ENCODE measurements at places on chromosomes 2 and 18. TPM values are rescaled to one million over a fixed set of nuclear protein-coding genes. Genes with fewer than 3 reads are reported as not detected.

TEX51 gene
- not detected for total RNA-seq

AQP12A gene
- total RNA-seq: 130 TPM

LRATD1 gene
- 14.5 TPM for total RNA-seq

GPR17 gene
- total RNA-seq: 0.26 TPM

MSH6 gene
- 15.8 TPM for total RNA-seq

ALLC gene
- total RNA-seq: not detected

KCNJ3 gene
- 0.33 TPM for total RNA-seq

NIFK gene
- total RNA-seq: 26.4 TPM

GNAL gene
- 2.1 TPM for total RNA-seq

DNA sequence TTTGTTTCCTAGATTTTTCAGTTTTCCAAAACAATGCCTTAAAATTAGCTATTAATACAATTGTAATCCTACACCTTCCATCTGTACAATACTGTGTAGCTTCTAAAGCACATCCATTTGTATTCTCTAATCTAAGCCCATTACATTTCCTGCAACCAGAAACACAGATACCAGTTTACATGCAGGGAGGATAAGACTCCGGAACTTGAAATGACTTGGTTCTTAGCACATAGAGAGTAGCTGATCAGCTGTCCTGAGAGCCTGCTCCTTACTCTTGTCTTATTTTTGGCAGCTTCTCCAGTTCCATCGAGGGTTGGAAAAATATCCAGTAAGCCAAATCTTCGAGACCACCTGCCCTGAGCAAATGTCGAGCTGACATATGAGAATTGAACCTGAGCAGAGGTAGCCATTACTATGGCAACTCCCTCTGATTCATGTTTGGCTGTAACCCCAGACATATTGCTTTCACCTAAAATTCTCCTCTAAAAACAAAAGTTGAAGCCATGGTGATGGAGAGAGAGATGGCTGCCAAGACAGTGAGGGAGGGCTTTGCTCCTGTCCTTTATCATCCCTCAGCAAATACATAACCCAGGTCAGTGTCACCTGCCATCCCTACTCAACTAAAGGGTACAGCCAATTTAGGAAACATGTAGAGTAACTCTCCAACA, 542.8 kb downstream of the IRS1 start:
- H3K27me3 ChIP-seq: no peaks in the 10 kb centered on the region
- no peak overlapping the region for H3K27ac ChIP-seq
- H3K4me1 ChIP-seq: no peaks in the 10 kb centered on the region
- no peaks in the 10 kb centered on the region for H3K36me3 ChIP-seq
- H3K4me3 ChIP-seq: no peak overlapping the region

DNA sequence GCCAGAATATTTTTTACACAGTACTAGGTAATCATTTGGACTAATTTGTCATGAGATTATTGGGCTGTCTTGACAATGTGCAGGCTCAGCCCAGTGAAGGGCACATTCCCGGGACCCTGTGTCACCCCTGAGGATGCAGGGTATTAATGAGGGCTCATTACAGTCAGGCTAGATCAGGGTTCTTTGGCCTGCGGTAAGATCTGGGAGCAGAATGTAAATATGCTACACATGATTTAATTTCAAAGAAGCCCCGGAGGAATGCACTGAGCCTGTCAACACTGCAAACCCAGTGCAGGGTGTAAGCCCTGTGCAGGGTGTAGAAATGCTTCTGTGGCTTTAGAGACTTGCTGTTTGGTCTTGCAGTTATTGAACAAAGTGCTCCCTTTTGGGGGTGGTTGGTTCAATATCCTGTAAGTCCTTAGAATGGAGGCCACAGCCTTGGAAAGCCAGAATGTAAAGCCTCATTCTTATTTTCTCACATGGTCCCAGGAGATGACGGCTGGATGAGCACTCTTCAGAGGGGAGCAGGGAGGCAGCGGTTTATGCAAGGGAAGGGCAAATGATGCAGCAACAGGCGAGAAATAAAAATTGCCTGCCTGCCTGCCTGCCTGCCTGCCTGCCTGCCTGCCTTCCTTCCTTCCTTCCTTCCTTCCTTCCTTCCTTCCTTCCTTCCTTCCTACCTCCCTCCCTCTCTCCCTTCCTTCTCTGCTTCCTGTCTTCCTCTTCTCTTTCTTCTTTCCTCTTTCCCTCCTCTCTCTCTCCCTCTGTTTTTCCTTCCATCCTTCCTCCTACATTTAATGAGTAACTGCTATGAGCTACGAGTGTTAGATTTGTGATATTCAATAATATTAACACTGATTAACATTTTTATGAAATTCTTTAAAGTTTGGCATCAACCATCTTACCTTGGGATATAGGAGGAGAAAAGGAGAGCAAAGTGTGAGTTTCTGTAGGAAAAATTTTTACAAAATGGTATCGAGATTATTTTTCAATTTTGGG, 148.8 kb downstream of the VAPA start:
- H3K4me3 ChIP-seq: no peak overlapping the region
- H3K4me1 ChIP-seq: peaks cover 21% of the 10 kb centered on the region
- H3K36me3 ChIP-seq: no peaks in the 10 kb centered on the region
- no peaks in the 10 kb centered on the region for H3K27me3 ChIP-seq
- DNase-seq: no peak
- no peak overlapping the region for H3K27ac ChIP-seq

GRCh38 chr2:24482251-24482971, 8.6 kb upstream of the NCOA1 start:
- DNase-seq: peak; percentile 27
- peaks cover 12% of the 10 kb centered on the region for H3K4me1 ChIP-seq
- no peaks in the 10 kb centered on the region for H3K27me3 ChIP-seq
- H3K36me3 ChIP-seq: no peaks in the 10 kb centered on the region
- H3K4me3 ChIP-seq: no peak overlapping the region
- H3K27ac ChIP-seq: peak overlapping the region; percentile 38

- H3K36me3 ChIP-seq: no peaks in the 10 kb centered on the region
- DNase-seq: no peak
- H3K27me3 ChIP-seq: no peaks in the 10 kb centered on the region
- H3K4me1 ChIP-seq: no peaks in the 10 kb centered on the region
Measured at GRCh38 chr2:105239924-105240323, 1.6 kb upstream of the GPR45 start.

DNA sequence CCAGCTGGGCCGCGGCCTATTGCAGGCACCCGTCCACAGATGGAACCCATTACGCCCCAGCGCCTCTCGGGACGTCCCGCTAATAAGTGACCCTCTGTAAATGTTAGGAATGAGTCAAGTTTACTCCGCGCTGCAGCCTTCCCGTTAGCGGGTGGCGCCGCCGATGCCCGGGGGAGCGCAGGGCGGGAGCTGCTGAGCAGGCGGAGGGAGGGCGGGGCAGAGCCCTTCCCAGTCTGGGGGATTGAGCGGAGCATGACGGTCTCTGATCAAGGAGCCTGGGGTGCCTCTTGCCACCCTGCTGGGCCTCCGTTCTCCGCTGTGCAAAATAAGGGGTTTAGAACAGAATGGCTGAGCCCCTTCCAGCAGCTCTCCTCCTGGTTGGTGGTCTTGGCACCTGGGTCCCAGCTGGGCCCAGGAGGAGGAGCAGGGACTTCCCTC, 10.5 kb downstream of the CROCC2 start:
- no peaks in the 10 kb centered on the region for H3K27me3 ChIP-seq
- H3K36me3 ChIP-seq: no peaks in the 10 kb centered on the region
- no peak overlapping the region for H3K27ac ChIP-seq
- no peak for DNase-seq
- peaks cover 12% of the 10 kb centered on the region for H3K4me1 ChIP-seq

- no peak overlapping the region for H3K4me3 ChIP-seq
- no peaks in the 10 kb centered on the region for H3K27me3 ChIP-seq
- no peaks in the 10 kb centered on the region for H3K4me1 ChIP-seq
- no peaks in the 10 kb centered on the region for H3K36me3 ChIP-seq
- no peak for DNase-seq
Measured at GRCh38 chr2:239539776-239540100, 138.9 kb upstream of the HDAC4 start.

DNA sequence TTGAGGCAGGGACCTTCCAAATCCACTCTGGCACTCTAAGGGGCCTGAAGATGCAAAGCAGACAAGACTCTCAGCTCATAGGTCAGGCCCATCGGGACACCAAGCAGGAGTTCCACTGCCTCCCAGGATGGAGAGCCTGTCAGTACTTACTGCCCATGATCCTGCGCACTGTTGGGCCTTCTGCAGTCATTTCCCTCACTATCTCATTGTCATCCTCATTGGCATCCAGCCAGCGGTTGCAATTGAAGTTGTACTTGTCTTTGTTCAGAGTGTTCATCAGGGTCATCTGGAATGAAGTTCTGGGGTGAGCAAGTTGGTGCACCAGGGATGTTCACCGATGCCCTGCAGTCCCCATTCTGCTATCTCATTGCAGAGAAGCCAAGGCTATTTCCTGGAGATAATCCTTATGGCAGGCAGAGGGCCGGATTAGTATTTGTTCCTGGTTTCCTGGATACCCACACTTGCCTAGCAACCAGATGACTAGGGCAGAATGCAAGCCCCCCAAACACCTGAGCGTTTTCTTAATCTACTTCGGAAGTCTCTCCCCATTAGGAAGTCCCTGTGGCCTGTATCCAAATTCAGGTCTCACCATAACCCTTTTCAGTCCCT, 65.1 kb downstream of the LOXHD1 start:
- no peaks in the 10 kb centered on the region for H3K36me3 ChIP-seq
- DNase-seq: no peak
- no peak overlapping the region for H3K4me3 ChIP-seq
- no peak overlapping the region for H3K27ac ChIP-seq
- no peaks in the 10 kb centered on the region for H3K4me1 ChIP-seq

GRCh38 chr18:49813069-49813318, 339 bp downstream of the ACAA2 start:
- H3K27me3 ChIP-seq: no peaks in the 10 kb centered on the region
- H3K4me1 ChIP-seq: peaks cover 28% of the 10 kb centered on the region
- H3K4me3 ChIP-seq: peak overlapping the region; percentile 79
- DNase-seq: peak; percentile 26
- H3K36me3 ChIP-seq: no peaks in the 10 kb centered on the region

DNA sequence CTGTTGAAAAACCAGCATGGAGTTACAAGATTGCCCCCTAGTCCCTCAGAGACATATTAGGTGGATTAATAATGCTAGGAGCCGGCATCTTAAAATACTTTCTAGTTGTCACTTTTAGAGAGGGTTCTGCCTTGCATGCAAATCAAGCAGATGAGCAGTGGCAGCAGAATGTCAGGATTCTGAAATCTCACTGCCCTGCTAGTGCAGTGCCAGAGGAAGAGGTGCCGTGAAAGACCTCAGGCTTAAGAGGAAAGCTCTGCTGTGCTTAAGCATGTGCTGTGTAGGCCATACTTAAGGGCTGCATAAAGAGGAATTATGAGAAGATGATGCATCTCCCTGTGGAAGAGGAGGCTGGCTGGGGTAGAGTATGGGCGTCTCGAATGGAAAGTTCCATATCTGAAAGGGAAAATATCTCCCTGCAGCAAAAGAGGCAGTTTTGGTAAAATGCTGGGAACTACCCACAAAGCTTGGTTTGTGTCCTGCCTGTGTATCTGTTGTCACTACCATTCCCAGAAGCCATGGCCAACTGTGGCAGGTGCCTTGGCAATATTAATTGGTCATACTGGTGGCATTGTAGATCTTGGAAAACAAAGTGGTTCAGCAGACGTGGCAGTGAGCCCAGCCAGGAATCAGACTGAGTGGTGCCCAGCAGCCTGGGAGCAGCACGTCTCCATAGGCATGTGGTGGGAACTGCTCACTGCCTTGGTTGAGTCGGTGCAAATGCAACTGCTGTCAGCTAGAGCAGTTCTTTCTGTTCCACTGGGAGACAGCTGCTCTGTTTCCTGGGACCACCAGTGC, 131.9 kb downstream of the EVA1A start:
- no peak overlapping the region for H3K4me3 ChIP-seq
- no peak overlapping the region for H3K27ac ChIP-seq
- H3K27me3 ChIP-seq: no peaks in the 10 kb centered on the region

DNA sequence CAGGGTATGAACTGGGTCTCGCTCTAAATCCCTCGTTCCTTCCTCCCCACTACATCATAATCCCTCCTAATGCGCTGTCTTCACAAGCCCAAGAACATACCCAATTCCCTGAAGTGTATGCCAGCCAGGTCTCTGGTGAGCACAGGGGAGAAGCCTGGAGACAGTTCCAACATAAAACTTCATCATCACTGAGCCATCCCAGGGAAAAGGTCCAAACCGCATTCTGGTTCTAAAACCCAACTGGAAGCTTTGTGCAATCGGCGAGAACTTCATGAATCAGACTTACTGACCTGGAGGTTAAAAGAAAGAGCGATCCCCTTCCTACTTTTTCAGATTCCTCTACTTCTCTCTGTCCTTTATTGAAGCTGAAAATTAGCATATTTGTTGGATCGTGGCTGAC, 132.7 kb downstream of the ALPK2 start:
- no peaks in the 10 kb centered on the region for H3K27me3 ChIP-seq
- no peak for DNase-seq
- H3K27ac ChIP-seq: no peak overlapping the region
- no peak overlapping the region for H3K4me3 ChIP-seq
- H3K36me3 ChIP-seq: no peaks in the 10 kb centered on the region
- H3K4me1 ChIP-seq: peaks cover 39% of the 10 kb centered on the region

- no peaks in the 10 kb centered on the region for H3K36me3 ChIP-seq
- no peak for DNase-seq
- no peak overlapping the region for H3K27ac ChIP-seq
- no peaks in the 10 kb centered on the region for H3K4me1 ChIP-seq
Measured at GRCh38 chr18:66872277-66872676, 268.4 kb upstream of the CDH19 start.

- H3K27me3 ChIP-seq: no peaks in the 10 kb centered on the region
- no peak overlapping the region for H3K27ac ChIP-seq
- H3K4me1 ChIP-seq: no peaks in the 10 kb centered on the region
- H3K4me3 ChIP-seq: no peak overlapping the region
Measured at GRCh38 chr18:12474876-12475275, 67.1 kb downstream of the PRELID3A start.

- H3K4me1 ChIP-seq: no peaks in the 10 kb centered on the region
- no peaks in the 10 kb centered on the region for H3K36me3 ChIP-seq
- H3K4me3 ChIP-seq: no peak overlapping the region
Measured at GRCh38 chr2:67479261-67479660, 82.1 kb downstream of the ETAA1 start.

GRCh38 chr18:69757733-69758132, 189.9 kb downstream of the CD226 start:
- DNase-seq: no peak
- no peak overlapping the region for H3K4me3 ChIP-seq
- no peaks in the 10 kb centered on the region for H3K36me3 ChIP-seq
- peaks cover 4% of the 10 kb centered on the region for H3K4me1 ChIP-seq

GRCh38 chr2:19607931-19608771, 249.7 kb upstream of the OSR1 start:
- DNase-seq: peak; percentile 12
- H3K36me3 ChIP-seq: no peaks in the 10 kb centered on the region
- no peak overlapping the region for H3K4me3 ChIP-seq
- H3K27me3 ChIP-seq: no peaks in the 10 kb centered on the region

DNA sequence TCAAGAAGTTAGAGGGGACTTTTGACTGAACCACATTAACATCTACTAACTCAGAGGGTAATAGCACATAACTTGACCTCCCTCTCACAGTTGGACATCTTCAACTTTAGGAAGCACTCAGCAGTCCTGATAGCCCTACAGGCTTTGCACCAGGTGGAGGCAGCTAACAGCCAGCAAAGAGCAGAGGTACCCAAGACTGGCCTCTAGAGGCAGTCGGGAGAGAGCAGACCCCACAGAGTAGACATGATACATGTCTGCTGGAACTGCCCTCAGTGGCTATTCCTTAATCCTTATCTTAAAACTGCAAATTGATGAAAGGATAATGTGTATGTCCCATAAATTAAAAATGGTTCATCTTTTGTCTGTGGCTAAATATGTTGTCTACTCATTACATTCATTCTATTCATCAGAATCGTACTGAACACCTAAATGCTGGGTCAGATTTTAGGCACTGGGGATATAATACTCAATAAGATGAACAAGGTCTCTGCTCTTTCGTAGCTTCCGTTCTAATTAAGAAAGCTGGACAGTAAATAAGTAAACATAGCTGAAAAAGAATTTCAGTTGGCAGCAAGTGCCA, 49.8 kb downstream of the CAB39 start:
- H3K27ac ChIP-seq: no peak overlapping the region
- H3K4me1 ChIP-seq: peaks cover 5% of the 10 kb centered on the region
- H3K36me3 ChIP-seq: no peaks in the 10 kb centered on the region
- no peak for DNase-seq
- no peak overlapping the region for H3K4me3 ChIP-seq
